Hindlimb muscle (tissue), 1 donor: ENCODE measurements at places on chromosomes 7 and 10.
A peak's percentile ranks its signal among the peaks of the same experiment; 100 is the strongest.

- DNase-seq, result no peak
Observed at GRCh38 chr10:117390420-117390819, 15.2 kb upstream of the PDZD8 start.

DNA sequence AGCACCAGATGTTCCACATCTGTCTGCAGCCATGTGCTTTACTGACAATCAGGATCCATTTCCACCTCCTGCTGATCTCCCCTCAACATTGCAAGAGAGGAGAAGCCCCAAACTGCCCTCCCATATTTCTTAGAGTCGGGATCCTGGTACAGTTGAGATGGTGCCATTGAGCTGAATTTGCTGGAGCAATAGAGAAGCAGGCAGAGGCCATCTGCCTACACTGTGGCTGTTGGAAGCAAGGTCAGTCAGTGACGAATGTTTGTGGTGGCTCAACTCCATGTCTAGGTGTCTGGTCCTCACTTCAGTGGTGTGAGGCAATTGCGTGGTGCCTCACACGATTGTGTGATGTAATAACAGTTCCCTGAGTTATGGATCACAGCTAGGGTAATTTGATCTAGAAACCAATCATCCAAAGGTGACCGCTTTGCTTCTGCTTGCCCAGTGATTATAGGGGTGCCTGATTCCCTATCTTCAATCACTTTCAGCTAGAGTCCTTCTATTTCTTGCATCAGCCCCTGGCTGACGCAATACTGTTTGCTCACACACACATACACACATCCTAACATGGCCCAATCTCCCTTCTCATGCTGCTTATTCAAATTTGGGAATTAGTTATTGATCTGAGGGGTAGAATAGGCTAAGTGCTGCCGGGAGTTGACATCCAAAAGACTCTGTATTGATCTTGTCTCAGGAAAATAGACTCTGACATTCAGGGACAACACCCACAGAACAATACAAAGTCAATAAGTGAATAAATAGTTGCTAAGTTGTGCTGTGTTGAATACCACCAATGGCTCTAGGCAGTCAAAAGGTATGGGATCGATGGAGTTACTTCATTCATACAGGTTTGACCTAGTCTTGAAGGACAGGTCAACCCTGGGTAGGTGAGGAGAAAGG lies 46.1 kb upstream of the SLC35B4 start:
- no peak for DNase-seq

GRCh38 chr7:4683043-4683883 lies 1.2 kb downstream of the FOXK1 start:
- DNase-seq, result no peak

GRCh38 chr10:110872984-110873923 lies 1.5 kb downstream of the PDCD4 start:
- no peak for DNase-seq

DNA sequence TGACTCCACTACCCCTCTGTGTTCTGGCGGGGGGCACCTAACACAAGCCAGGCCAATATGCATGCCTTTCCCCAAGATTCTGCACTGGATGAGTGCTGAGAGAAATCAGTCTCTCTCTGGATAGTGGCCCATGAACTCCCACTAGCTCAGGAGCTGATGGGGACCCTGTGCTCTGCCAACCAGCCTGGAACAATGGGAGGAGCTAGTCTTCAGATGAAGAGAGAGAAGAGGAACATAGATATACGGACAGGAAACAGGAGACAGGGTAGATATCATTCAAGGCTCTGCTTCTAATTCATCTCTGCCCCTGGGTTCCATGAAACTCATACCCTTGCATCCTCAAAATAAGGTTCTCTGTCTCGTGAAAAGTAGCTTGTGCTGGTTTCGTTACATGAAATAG lies 27.9 kb upstream of the PLXNA4 start:
- DNase-seq, result no peak

DNA sequence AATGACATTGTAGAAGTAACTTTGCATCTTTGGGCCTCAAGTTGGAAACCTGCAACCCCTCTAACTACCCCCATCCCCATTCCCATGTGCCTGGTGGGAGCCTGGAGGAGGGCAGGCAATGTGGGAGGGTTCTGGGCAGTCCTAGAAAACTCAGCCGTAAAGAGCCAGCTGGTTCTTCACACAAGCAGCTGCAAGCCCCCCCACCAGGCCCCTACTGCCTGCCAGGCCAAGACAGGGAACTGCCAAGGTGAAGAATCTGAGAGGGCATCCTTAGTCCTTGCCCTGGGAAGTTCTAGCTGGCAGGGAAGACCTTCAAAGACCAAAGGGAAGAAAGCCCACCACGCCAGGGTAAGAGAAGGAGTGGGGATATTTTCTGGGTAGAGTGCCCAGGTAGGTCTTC lies 12.2 kb upstream of the INMT start:
- DNase-seq, result no peak

DNA sequence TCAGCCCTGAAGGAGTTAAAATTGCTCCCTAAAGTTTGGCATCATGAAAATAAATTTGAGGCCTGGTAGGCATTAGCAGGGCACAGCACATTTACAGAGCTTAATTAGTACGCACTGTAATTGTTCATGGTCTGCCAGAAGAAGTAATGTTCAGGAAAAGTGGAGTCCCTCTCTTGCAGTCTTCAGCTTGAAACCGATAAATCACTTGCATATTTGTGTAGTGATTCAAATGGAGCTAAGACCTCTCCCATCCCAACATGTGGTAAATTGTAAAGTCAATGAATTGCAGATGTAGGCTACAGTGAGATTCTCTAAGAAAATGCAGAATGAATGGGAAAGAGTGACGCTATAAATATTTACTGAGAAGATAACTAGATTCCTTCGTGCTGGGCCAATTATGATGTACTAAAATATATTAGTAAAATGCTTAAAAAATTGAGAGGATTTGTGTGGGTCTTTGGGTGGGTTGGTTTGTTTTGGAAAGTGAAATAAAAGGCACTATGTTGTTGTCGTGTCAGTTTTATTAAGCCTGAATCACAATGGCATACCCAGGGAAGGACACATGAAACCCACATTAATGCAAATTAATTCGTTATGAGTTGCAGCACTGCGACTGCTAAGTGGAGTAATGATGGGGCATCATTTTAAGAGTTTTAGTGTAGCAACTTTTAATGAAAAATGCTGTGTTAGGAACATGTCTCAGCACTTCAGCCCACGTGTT lies 8.4 kb downstream of the TCF7L2 start:
- DNase-seq, result peak; percentile 69

GRCh38 chr7:39588416-39588815 lies 22.2 kb downstream of the YAE1 start:
- DNase-seq, result no peak

GRCh38 chr7:41118486-41118885 lies 584.4 kb downstream of the INHBA start:
- DNase-seq, result no peak

DNA sequence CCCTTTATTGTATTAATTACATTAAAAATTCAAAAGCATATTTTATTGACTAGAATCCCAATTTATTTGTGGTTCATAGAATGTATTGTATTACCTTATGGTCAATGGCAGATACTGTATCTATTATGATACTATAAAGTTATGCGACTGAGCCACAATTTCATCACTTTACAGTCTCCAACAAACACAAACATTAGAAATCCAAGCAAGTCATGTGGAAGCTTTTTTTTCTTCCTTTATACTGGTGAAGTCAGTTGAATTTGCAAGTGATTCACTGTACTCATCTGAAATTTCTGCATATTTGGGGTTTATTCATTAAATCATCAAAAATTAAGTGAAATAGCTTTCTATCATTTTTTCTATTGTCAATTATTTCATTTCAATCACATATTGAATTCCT lies 54.3 kb downstream of the BMPER start:
- no peak for DNase-seq

- peak; percentile 95 for DNase-seq
Observed at GRCh38 chr10:78215645-78216044, 182.0 kb downstream of the RPS24 start.

GRCh38 chr10:31152421-31153135 lies 120.9 kb upstream of the ZNF438 start:
- no peak for DNase-seq

GRCh38 chr10:132828681-132829080 lies 42.7 kb upstream of the NKX6-2 start:
- no peak for DNase-seq

DNA sequence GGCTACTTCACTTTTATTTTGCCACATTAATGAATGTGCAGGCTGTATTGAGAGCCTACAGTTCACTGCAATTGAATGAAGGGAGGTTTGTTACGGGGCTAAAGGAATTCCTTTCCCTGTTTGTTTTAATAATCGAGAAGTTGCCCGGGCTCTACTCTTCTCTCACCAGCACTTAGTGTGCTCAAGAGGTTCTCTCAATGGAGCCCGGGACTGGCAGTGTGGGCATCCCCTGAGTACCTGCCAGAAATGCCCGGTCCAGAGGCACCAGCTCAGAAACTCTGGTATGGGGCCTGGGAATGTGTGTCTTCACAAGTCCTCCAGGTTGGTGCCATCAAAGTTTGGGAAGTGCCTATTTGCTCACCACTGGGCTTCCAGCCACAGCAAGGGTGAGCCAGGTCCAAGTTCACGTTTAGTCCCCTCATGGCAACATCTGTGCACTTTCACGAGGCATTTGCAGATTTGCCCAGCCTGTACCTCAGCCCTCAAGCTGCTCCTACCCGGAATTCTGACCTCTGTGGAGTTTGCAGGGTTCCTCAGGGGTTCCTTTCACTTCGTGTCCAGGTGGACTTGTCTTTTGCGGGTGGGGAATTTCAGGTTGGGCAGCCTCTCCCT lies 622.4 kb downstream of the SDK1 start:
- DNase-seq, result no peak

- DNase-seq, result peak; percentile 61
Observed at GRCh38 chr10:36116731-36117130, 474.6 kb upstream of the FZD8 start.

GRCh38 chr10:78066728-78067430 lies 33.2 kb downstream of the RPS24 start:
- no peak for DNase-seq

DNA sequence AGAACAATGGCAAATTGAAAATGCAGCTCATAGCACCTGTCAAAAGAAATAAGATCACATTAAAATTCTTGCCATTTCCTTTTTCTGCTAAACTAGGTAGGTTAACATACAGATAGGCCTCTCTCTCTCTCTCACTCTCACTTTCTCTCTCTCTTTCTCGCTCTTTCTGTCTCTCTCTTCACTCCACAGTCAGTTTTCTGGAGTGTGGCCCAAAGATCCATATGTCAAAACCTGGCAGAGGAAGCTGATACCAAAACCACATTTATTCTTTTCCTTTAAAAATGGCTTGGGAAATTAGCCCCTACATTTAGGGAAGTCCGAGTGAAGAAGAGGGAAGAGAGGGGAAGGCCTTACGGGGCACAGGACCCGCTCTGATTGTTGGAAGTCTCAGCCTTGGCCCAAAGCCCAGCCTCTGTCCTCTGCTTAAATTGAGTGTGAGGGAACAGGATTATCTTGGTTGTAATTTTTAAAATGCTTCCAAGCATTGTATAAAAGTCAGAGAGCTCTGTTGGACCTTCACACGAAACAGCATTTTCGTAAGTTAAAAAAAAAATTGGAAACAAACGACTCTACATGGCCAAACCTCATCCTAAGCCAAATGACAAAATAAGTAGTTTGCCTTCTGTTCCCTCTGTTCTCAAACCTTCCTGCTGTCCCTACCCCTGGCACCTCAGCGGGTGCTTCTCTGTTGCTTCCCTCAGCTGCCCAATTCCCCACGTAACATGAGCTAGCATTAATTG lies 83.2 kb downstream of the FRMD4A start:
- peak; percentile 49 for DNase-seq

DNA sequence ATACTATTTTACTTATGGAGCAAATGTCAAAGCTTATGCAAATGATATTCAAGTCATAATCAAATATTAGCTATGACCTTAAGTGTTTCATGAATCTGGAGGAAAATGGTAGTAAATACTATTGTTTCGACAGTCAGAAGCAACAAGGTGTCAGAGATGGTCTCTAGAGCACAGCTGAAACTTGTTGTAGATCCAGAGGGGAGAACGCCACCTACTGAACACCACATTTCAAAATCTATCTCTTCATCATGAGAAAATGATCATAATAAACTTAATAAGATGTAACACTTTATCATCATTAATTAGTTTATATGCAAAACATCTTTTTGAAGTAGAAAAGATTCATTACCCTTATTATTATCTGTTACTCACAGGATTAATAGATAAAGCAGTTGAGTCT lies 418.7 kb downstream of the GATA3 start:
- no peak for DNase-seq

DNA sequence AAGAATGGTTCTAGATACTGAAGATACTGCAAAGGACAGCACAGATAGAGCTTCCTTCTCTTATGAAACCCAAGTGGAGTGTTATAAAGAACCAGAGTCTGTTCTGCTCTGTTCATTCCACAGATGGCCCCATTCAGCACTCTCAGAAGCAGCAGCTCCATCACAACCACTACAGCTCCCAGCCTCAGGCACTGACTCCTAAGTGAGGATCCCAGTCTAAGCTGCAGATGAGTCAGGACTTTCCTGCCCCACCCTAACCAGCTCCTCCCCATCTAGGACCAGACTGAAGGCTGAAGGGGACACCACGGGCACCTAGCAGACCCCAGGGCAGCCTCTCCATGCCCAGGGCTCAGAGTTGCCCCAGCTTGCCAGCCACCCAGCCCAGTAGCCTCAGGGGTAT lies 379.8 kb downstream of the GRID1 start:
- no peak for DNase-seq

DNA sequence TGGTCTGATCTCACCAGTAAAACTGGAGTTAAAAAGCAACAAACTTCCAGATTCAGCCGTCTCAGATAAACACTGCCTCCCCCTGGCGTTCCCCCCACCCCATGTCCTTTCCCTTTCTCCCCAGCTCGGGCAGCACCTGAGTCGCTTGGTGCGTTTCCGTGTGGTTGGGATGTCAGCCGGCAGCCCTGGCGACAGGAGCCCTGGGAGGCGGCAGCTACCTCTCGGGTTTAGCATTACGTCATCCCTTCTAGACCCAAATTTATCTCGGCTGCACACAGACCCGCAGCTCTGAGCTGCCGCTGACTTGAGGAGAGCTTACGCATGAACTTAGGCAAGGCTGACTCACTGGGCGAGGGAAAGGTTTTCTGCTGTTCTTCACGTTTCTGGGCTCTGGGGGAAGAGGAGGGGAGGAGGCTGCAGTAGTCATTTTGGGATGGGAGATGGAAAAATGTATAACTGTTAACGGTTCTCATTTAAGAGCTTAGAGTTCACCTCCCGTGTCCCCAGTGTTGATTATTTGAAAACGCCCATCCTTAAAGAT lies 14.4 kb downstream of the MXI1 start:
- DNase-seq, result peak; percentile 87

- no peak for DNase-seq
Observed at GRCh38 chr10:44946205-44946604, 13.4 kb upstream of the RASSF4 start.

GRCh38 chr10:4632757-4633156 lies 193.2 kb upstream of the AKR1E2 start:
- no peak for DNase-seq

- no peak for DNase-seq
Observed at GRCh38 chr10:52269233-52269632, 44.8 kb upstream of the DKK1 start.

GRCh38 chr10:79929409-79929904 lies 19.4 kb downstream of the SFTPD start:
- DNase-seq, result peak; percentile 78

- no peak for DNase-seq
Observed at GRCh38 chr7:1246160-1246870, 13.6 kb downstream of the UNCX start.

GRCh38 chr10:113297226-113297625 lies 255.6 kb upstream of the HABP2 start:
- no peak for DNase-seq

- DNase-seq, result peak; percentile 76
Observed at GRCh38 chr10:88064608-88065382, 201.4 kb downstream of the PTEN start.
